Stimulated activated naive CD8-positive, alpha-beta T cell treated with anti-CD3 and anti-CD28 coated beads, Interleukin-15, Interleukin-2, amounts not matched to agents 100 U/mL and 50 U/mL, for 24 hours (primary cell): ENCODE measurements at places on chromosomes 12 and 14.

DNA sequence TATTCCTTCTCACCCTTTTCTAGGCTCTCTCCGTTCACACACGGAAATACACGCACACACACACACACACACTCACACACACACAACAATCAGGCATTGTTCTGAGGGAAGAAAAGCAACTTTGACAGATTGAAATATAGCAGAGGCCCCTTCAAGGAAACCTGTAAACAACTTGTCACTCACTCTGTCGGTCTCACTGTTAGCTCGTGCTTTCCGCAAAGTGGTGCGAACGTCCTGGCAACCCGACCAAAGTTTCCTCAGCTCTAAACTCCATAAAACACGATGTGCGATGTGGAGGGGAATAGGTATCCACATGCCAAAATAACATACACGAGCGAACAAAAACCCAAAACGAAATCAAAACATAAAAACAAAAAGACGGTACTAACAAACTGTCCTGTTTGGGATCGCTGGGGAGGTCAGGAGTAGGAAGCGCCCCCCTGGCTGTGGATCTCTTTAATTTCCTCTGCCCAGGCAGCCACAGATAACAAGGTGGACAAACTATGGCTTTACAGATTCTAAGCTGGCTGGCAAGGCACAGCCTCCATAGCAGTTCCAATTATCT lies 822 bp upstream of the SOX5 start:
- no peak for DNase-seq

DNA sequence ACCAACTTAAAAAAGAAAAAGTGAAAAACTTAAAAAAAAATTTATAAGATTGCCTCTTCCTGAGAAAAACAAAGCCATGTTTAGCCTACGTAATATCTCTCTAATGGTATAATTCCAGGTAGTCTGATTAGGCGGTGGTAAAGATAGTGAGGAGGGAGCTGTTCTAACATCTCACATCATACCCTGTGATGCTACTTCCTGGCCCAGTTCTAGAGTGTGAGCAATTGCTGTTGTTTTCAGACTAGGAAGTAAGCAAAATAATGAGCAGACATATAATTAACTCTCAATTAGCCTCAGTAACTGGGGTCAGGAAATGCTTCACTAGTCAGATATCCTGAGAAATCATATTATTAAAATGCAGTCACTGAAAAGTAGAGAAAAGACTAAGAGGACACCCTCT lies 113.9 kb downstream of the PHLDA1 start:
- DNase-seq, result no peak

- DNase-seq, result no peak
Observed at GRCh38 chr12:82625523-82625922, 61.2 kb upstream of the TMTC2 start.

DNA sequence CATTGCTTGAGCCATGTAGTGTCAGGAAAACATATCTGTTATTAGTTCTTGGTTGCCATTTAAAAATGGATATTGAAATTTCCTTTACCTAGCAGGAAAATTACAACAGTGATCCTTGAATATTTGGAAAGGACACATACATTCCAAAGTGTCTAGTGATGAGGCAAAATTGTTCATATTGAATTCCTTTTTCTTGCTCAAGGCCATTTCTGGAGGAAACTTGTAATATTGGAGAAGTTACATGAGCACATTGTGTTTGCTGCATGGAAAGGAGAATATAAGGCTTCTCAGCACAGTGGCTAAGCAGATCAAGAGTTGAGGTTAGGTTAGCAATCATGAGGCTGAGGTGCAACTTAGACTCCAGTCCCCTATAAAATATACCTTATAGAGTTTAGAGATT lies 121.9 kb downstream of the PDE3A start:
- DNase-seq, result no peak

DNA sequence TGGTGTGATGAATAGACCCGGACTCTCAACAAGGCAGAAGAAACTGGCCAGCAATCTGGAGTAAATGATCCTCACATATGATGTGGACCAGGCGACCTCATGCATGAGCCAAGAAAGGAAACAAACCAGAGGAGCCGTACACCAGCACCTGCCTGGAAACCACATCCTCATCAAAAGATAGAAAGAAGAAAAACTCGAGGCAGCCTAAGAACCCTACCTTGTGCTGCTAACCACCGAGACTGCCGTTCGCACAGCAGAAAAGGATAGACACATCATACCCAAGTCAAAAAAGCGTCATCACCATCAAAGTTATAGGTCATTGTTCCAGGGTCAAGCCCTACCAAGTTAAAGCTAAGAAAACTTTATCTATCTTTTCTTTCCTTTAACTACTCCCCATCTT lies 66.7 kb downstream of the RESF1 start:
- peak; percentile 25 for DNase-seq

DNA sequence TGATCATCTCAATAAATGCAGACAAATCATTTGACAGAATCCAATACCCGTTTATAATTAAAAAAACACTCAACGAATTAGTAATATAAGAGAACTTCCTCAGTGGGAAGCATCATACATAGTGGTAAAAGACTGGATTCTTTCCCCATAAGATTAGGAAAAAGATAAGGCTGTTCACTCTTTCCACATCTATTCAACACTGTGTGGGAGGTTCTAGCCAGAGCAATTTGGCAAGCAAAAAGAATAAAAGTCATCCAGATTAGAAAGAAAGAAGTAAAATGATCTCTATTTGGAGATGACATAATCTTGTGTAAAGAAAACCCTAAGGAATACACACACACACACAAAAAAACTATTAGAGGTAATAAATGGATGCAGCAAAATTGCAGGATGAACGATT lies 38.4 kb downstream of the YEATS4 start:
- DNase-seq, result no peak

DNA sequence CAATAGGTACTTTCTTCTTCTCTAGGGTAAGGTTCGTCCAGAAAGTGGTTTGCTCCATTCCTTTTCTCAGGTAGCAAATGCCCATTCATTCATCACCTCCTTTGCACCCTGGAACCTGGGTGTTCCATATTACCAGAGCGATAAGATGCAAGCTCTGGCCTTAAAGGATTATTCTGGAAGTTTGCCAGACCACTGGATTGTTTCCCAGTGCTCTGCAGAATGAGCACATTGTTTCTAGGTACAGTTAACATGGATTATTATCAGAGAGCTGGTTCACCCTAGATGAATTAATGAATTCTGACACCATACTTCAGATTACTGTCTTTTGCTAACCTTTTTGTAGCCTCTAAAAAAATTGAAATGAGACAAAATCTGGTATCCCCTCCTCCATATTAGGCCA lies 170.9 kb upstream of the BMP4 start:
- no peak for DNase-seq

GRCh38 chr14:25887251-25887878 lies 710.5 kb downstream of the NOVA1 start:
- no peak for DNase-seq

DNA sequence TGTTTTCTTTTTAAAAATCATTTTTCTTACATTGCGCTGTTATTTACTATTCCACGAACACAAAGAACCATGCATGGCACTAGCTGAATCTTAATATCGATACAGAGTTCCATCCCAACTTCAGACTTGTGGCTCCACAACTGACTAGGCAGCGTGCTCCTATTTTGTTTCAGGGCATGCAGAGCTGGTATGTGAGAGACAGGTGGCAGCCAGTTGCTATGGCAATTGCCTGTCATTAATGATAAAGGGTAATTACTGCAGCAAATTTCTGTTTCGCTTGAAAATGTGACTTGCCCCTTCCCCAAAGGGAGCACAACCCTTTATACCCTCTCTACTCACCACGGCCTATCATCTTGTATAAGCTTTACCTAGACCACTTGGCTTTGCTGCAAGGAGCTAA lies 113.1 kb upstream of the G2E3 start:
- DNase-seq, result no peak

DNA sequence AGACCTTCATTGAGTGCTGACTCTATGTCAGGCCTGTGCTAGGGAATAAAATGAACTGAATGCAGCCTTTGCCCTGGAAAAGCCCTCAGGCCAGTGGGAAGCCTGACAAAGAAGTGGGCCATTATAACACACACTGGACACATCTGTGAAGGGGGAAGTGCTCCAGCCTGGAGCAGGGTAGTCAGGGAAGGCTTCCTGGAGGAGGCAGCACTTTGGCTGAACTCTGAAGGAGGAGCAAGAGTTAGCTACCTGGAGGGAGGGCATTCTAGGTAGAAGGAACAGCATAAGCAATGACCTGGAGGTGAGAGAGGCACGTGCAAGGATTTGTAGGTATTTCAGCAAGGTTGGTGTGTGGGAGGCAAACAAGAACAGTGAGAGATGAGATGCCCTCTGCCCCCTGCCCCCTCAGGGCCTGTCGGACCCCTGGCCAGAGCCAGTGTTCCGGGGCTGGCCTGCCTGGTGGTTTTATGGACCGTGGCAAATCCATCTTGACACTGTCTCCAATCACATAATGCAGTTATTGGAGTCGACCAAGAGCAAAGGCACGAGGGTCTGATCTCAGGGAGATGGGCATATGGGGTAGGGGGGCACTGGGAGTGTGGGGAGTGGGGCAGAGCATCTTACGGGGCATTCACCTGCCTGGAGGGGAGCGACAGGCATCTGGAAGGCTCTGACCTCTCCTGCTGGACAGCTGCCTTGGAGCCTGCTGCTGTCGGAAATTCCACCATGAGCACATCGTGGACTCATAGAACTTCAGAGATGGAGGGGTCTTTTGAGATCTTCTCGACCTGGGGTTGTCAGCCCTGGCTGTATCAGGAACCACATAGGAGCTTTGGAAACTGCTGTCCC lies 2.7 kb upstream of the FAM222A start:
- no peak for DNase-seq

GRCh38 chr12:132426349-132427173 lies 63.4 kb upstream of the FBRSL1 start:
- no peak for DNase-seq

- no peak for DNase-seq
Observed at GRCh38 chr12:5000204-5000603, 43.5 kb upstream of the KCNA5 start.

- no peak for DNase-seq
Observed at GRCh38 chr14:92990456-92991430, 67.8 kb downstream of the CHGA start.

GRCh38 chr12:120997448-120997847 lies 18.8 kb downstream of the C12orf43 start:
- no peak for DNase-seq

DNA sequence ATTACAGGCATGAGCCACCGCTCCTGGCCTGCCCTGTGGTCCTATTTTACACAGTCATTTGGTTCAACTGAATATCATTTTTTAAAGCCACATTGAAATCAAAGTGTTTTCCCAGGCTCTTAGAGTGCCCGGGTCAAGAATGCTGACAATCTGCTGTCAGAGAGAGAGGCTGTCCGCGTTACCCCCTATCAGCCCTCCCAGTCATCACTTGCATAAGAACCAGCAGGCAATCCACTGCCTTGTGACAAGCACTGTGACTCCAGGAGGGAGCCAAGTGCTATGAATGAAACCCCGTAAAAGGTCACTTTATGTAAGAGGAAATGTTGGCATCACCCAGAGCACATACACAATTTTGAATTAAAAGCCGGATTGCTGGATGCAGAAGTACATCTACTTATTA lies 13.5 kb downstream of the PHLDA1 start:
- DNase-seq, result no peak

GRCh38 chr12:123634142-123634561 lies 523 bp downstream of the GTF2H3 start:
- peak; percentile 14 for DNase-seq

- no peak for DNase-seq
Observed at GRCh38 chr12:92554158-92555073, 148.4 kb upstream of the PLEKHG7 start.

DNA sequence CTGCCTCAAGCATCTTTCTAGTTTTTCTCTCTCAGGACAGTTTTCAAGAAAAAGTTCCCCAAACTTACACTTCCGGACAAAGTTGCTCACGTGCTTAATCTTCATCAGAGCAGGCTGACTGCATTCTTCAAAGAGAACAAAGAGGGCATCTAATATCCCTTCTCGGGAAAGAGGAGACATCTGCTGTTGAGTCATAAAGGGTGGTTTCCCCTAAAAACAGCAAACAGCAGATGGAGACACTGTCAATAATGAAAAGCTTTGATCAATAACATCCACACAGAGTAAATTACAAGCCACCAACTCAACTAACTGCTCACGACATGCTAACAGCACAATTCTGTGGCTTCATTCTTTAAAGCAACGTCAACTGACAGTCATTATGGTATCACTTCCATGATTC lies 8.1 kb downstream of the CIT start:
- DNase-seq, result no peak

DNA sequence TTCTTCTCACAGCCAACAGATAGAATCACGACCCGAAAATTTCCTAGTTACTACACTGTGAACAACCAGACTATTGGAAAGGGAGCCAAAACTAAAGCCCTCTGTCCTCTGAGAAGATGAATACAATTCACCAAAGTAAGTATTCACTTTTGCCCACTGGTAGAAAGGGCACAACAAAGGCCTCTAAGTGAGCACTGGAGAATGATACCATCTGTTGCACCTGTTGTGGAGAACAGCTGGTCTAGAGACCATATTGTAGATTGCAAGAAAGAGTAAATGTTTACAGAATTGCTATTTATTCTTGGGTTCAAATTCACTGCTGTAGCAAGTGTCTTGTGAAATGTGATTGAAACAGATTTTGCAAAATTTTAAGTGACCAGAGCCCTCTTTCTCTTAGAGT lies 46.9 kb upstream of the ANO6 start:
- DNase-seq, result no peak

GRCh38 chr14:103089386-103090335 lies 4.9 kb upstream of the EXOC3L4 start:
- no peak for DNase-seq

DNA sequence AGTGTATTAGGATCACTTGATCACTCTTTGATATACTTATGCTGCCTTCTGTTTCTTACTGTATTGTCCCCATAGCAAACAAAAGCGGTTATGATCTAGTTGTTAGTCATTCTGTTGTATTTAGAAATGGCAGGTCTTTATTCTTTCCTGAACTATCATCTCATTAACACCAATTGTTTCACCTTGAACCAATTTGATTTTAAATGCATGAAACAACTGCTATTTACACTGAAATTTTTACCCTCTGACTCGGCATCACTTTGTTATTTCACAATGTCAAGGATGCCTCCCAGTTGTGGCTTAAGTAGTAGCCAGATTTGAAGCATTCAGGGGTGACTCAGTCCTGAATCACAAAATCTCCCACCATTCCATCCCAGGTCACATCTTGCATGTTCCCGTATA lies 303.5 kb downstream of the EGLN3 start:
- DNase-seq, result no peak

DNA sequence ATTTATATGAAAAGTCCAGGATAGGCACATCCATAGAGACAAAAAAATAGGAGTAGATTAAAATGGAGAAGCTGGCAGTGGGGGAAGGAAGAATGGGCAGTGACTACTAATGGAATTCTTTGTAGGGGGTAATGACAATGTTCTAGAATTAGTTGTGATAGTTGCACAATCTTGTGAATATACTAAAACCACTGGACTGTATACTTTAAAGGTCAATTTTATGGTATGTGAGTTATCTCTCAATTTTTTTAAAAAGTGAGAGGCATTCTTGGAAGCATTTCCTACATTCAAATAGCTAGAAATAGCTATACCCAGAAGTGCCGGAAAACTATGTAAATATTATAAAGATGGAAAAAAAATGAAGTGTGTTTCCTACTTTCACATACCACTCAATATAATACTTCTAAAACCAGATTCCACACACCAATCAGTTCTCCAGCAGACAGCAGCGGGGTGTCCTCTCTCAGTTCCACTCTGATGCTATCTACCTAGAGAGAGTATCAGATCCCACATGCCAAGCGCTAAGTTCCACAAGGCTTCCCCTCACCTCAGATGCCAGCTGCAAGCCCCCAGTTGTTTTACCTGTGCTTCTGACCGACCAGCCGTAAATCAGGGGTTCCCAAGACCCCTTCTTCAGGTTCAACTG lies 41.7 kb upstream of the NID2 start:
- no peak for DNase-seq
